Muscle of leg (tissue), 16 donors: ENCODE measurements at places on chromosomes 1 and 21. TPM values are rescaled to one million over a fixed set of nuclear protein-coding genes. Genes with fewer than 3 reads are reported as not detected.

DNA sequence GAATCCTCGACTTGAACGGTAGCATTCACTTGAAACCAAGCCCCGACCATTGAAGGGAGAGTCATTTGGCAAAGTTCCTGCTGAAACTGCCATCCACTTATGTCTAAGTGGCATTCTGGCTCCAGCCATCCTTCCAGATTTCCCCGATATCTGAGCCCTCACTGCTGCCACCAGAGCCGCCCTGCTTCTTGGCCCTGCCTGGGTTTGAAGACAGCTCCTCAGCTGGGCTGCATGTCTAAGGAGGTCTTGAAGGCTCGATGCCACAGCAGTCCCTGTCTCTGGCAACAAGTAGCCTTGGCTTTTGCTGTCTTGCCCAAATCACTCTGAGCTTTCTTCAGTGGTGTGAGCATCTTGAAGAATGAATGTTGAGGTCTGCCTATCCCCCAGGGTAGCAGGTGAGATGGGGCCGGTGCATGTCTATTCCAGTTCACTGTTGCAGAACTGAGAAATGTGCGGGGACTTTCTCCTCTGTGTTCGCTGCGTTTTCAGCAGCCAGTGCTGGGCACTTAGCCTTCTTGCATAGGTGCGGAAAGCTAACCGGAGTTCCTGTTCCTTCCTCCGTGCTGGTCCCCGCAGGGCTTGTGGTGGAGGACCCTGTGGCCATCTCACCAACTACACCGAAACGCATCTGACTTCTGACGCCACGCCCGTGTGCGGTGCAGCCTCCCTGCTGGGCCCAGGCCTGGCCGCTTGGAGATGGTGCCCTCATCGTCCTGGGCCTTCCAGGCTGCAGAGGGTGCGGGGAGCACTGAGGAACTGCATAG, 29.2 kb downstream of the MAN1C1 start:
- no peak for DNase-seq

DNA sequence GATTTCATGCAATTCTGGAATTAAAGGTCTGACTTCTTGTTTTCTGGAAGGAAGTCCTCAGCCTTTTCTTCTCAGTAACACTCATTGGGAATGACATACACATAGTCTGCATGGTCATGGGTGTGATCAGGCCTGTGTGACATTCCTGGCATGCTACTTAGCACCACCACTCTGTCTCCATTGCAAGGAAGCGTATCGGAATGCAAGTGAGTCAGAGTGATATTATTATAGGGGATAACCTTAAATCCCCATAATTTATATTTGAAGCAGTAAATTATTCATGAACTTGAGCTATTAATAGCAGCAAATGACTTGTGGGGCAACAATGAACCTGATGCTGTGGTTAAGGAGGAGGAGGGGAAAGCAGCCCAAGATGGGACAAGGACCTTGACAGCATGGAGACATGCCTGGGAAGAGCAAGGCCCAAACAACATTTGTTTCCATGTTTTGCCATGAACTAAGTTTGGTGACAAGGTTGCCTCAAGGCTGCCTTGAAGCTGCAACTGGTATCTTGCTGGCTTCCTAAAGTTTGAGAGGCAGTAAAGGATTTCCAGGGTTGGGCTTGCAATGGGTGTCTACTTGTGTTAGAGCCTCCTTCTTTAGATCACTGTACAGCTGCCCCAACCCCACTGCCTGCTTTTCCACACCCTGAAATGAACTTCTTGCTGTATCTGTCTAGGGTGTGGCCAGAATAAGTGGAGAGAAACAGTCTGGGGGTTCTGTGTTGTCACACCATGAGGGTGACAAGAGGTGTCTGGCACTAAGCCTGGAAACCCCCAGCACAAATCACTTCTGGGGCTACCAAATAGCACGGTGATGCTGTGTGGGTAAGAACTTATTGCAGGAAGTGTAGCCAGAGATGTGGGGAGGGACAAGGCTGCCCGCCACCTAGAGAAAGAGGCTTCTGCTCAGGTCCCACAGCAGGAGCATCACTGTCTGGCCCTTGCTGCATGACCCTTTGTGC, 4.6 kb downstream of the MAB21L3 start:
- peak; percentile 11 for DNase-seq

DNA sequence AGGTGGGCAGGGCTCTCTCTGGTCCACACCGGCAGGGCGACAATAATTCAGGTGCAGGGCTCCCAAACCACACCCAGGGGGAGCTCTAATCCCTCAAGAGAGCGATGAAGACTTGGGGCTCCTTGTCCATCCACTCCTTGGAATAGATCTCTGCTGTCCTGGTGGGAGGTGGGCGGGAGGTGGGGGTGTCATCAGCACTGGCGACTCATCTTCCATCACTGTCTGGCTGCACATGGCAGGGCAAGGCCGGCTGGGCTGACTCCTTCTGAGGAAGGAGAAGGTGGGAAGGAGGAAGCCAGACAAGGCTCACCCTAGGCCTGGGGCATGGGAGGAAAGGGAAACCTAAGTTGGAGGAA, 29.3 kb downstream of the TNNT2 start:
- DNase-seq, result peak; percentile 37

GRCh38 chr1:202376247-202376646, 27.7 kb downstream of the PPP1R12B start:
- DNase-seq, result no peak

DNA sequence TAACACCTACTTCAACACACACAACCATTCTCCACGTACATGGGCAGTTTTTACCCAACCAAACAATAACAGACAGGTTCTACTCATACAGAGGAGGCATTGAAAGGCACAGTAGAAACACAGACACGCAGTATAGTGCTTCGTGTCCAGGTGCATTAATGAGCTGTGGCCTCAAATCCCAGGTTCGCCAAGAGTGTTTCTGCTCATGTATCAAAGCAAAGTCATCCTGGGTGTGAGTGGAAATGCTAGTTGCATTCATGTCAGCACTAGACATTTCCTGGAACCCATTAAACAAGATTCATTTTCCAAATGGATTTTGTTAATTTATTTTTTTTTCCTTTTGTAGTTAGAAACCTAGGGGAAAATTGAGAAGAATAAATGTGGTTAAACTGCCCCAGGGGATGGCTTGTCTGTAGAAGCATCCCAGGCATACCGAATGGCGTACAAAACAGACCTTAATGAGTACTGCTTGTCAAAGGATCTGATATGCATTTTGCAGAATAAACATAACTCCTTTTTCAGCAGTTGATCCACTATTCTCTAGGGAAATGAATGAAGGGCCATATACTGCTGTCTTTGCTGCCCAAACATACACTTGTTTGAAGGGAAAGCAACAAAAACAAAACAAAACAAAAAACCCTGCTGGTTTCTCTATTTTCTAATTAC, 298.6 kb upstream of the ST6GALNAC5 start:
- DNase-seq, result no peak

GRCh38 chr1:51147394-51147793, 45.4 kb downstream of the C1orf185 start:
- no peak for DNase-seq

DNA sequence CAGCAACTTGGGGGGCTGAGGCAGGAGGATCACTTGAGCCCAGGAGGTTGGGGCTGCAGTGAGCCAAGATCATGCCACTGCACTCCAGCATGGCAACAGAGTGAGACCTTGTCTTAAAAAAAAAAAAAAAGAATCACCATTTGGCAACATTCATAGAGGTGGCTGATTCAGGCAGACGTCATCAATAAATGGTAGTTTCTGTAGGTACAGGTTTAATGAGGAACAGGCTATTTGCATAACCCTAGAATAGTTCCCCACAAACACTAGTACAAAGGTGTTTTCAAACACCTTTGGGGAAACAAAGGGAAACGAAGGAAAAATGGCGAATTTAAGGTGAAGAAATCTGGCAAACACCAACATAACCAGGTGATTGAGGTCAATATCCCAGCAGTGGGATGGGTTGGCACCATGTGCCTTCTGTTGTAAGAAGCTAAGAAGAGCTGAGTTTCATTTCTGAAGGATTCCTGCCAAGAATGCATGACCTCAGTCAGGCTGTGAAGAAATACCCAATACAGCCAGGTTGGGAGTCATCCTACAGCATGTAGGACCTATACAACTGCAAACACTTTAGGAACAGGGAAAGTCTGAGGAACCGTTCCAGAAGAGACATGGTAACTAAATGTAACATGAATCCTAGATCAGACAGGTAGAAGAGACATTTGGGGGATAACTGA, 5.6 kb downstream of the LPAR3 start:
- no peak for DNase-seq

DNA sequence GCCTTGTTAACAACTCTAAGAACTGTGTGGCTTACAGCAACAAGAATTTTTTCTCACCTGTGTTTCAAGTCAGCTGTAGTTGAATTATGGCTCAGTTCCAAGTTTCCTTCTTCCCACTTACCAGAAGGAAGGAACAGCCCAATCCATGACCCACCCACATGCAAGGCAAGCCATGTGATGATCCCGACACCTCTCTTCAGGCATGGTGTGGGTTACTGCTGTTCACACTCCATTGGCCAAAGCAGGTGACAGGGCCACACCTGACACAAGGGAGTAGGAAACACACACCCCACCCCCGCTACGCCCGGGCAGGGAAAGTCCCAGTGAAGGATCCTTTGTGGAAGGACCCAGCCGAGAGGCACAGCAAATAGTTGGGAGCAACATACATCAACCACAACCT, 36.3 kb downstream of the KCNJ15 start:
- DNase-seq, result no peak

GRCh38 chr1:51231120-51231519, 5.0 kb upstream of the RNF11 start:
- no peak for DNase-seq

DNA sequence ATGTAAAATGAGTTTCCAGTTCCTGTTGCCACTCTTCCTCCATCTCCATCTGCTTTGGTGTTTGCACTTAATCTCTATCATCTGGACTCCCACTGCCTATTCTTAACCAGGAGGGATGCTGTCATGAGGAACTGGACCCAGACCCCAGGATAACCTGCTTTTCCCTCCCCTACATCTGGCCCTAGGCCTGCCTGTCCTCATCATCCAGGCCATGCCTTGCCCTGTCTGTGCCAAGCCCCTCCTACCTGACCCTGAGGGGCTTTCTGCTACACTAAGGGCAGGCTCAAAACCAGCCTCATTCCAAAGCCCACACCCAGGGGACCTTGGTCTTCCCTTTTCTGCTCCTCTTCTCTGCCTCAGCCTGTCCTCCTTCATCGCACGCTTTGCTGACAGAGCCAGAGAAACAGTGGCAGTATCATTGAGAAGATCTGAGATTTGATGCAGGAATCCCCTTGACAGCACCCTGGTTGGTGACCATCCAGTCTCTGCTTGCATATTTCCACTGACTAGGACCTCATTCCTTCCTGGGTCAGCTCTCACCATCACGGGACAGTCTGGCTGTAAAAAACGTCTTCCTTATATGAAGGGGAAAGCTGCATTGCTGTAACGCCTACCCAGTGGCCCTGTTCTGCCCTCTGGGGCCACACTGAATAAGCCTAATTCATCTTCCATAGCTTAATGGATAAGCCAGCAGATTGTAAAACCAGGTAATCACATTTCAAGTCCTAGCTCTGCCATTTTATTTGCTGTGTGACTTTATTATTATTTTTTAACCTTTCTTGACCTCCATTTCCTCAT, 38.8 kb downstream of the PLXNA2 start:
- DNase-seq, result no peak

DNA sequence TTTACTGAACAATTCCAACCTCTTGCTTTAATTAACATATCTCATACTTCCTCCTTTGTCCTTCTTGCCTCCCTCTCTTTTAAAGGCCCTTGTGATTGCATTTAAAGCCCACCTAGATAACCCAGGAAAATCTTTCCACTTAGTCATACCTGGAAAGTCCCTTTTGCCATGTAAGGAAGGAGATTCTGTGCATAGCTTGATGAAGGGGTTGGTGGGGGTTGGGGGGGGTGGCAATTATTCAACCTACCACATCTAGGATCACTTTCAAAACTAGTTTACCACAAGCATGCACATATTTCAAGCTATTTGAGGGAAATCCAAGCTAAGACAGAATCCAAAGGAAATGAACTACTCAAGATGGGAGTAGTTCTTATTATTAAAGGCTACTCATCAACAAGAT, 249.1 kb upstream of the PTBP2 start:
- DNase-seq, result no peak

- no peak for DNase-seq
Measured at GRCh38 chr1:160075836-160076235, 5.5 kb upstream of the KCNJ9 start.

- DNase-seq, result no peak
Measured at GRCh38 chr1:160708801-160709200, 2.8 kb downstream of the CD48 start.

DNA sequence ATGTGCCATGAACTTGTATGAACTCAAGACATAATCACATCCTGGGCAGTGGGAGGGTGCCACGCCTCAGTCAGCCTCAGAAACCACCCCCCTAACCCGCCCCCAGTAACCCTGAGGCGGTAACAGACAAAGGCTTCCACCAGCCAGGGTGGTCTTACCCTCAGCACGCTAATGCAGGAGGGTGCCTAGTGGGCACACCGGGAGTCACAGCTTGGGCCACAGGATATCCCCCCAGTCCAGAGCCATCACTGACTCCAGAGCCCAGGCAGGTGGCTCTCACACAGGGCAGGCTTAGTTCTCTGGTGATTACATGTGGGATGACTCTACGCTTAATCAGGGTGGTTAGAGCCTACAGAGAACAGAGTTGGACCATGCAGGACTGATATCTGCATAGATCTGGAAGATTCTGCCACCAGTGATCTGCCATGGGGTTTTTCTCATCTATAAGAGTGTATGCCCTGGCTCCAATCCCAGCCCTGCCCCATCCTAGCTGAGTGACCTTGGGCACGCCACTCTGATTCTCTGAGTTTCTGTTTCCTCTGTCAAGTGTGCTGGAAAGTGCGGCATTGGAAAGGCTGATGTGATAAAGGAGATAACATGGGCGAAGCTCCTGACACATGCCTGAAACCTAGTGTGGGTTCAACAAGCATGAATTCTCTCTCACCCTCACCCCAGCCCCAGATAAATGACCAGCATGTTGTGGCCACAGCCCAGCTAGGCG, 27.3 kb downstream of the OPTC start:
- no peak for DNase-seq

DNA sequence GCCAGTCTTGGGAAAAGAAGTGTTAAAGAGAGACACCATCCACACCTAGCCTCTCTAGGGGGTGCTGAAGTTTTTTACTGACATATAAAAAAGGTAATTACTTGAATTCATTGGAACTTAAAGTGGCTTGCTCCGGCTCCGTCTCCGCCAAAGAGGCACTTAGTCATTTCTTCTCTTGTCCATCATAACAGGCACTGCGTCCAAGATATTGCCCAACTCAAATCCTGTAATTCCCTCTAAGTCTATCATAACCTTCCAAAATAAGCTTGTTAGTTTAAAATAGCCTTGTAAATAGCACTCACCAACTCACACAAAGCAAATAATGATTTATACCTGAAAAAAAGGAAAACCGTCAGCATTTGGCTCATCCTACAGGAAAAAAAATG, 160.5 kb downstream of the ZBTB18 start:
- no peak for DNase-seq

- no peak for DNase-seq
Measured at GRCh38 chr1:220655509-220655908, 34.7 kb upstream of the C1orf115 start.

- DNase-seq, result no peak
Measured at GRCh38 chr1:169885207-169885606, 8.5 kb downstream of the SCYL3 start.

The NPHS2 gene
- not detected for total RNA-seq

The FCAMR gene
- total RNA-seq, result not detected

The CYP4A11 gene
- total RNA-seq, result 0.13 TPM

The TPR gene
- 73.8 TPM for total RNA-seq

The KCNAB2 gene
- total RNA-seq, result 2.4 TPM

The PM20D1 gene
- 0.09 TPM for total RNA-seq

The SLAMF9 gene
- not detected for total RNA-seq
